ENCODE measurements at places on chromosomes 1 and 21.

- DNase-seq, result no peak
These were observed 14.2 kb downstream of the ETV3L start for GRCh38 chr1:157085421-157085820.

GRCh38 chr21:41955516-41955915, 1.7 kb upstream of the C2CD2 start:
- DNase-seq, result no peak

GRCh38 chr1:161791904-161792655, 26.0 kb downstream of the ATF6 start:
- no peak for DNase-seq

GRCh38 chr1:41236781-41237180, 5.3 kb downstream of the SCMH1 start:
- no peak for DNase-seq

DNA sequence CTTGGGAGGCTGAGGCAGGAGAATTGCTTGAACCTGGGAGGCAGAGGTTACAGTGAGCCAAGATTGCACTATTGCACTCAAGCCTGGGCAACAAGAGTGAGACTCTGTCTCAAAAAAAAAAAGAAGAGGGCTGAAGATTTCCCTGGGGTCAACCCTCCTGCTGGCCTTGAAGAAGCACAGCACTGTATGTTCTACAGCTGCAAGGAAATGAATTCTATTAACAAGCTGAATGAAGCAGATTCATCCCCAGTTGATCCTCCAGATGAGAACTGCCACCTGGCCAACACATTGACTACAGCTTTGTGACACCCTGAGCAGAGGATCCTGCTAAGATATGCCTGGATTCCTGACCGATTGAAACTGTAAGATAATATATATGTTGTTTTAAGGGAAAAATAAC, 129.5 kb downstream of the ADSS2 start:
- DNase-seq, result no peak

DNA sequence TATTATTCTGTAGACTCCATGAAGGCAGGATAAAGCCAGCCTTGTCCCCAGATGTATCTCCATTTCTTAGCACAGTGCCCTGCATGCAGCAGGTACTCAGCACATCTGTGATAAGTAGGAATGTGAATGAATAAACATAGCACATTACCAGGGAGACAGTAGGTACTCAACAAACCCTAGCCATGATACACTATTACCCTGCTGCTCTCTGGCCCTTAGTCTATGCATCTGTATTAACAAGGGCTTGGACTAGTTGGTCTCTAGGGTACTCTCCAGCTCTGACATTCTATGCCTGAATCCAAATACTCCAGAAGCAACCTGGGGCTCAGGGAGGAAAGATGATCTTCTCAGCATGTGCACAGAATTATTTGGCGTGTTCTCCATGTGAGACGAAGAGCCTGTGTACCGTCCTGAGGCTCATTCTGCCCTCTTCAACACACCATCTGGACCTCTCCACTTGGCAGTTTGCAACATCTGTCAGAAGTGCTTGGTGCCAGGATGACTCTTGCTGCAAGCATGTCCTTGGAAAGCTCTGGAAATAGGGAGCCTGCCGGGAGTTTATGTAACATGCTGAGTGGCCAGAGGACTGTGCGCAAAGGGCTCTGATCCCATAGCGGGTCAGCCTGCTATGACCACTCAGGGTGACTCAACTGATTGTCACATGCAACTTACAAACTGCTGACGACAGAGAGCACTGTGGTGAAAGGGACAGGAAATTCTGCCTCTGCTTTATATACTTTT, 228.2 kb upstream of the USP24 start:
- no peak for DNase-seq

GRCh38 chr1:42047508-42047880, 105.7 kb upstream of the GUCA2B start:
- no peak for DNase-seq

DNA sequence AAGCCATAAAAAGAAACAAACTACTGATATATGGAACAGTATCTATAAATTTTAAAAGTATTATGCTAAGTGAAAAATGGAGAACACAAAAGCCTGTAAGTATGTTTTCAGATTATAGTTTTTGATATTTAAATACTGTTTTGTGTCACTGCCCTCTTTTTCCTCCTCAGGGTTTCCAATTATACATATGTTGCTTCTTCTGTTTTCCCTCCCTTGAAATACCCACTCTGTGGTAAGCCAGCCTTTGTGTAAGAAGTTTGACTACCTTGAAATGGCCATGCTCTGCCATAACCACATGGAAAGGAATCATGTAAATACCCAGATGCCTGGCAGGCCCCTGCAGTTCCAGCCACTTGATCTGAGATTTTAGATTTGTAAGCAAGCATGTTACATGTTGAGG, 248.3 kb downstream of the AKT3 start:
- DNase-seq, result no peak

DNA sequence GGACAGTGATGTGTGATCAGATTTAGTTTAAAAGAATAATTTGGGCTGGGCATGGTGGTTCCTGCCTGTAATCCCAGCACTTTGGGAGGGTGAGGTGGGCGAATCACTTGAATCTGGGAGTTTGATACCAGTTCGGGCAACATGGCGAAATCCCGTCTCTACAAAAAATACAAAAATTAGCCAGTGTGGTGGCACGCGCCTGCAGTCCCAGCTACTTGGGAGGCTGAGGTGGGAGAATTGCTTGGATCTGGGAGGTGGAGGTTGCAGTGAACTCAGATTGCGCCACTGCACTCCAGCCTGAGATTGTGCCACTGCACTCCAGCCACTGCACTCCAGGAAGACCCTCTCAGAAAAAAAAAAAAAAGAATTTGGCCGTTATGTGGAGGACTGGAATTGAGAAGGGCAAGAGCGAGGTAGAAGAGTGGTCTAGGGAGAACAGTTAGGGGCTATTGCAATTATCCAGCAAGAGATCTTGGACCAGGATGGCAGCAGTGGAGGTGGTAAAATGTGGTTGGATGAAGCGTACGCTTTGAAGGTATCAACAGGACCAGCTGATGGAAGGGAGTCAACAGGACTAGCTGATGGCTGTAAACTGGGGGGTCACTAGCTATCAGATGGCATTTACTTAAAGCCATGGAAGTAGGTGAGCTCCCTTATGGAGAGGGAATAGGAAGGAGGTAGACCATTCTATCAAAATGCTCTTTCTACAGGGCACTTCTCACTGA, 9.6 kb downstream of the BTBD19 start:
- no peak for DNase-seq

DNA sequence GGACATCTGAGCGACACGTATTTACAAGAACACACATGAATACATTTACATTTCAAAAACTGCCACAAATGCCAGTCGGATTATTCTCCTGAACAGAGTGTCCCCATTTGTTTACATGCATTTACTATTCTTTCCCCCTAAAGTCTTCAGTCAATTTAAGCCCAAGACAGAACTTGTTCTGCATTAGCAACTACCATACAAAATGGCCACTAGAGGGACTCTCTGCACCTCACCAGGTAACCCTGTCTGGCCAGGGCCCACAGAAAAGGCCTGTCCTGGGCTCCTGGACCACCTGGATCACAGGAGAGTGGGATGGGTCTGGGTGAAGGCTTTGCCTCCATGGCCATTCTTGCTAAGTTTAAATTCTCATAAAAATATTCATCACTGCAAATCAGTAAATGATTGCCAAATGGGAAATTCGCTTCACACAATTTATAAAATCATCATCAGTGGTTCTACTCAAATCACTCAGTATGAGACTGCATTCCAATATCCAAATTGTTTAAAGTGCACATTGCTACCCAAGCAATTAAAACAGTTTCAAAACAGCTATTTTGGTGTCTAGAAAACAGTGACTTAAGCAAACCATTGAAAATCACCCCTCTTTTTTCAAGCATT, 12.5 kb upstream of the GUCA2A start:
- peak; percentile 49 for DNase-seq

DNA sequence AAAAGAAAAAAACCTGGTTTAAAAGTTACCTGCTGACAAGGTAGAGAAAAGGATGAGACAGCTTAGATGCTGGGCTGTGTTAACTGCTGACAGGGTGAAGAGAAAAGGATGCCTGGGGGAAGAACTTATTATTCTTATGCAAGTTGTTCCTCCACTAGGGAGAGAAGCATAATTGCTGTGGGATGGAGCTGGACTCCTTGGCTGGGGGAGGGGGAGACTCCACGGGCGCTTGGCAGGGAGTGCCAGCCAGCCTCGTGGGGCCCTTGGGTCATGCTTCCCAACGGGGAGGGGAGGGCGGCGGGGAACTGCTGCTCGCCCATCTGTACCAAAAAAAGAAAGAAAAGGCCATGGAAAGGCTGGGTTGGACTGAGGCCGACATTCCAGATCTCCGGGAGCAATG, 47.2 kb downstream of the SYCP1 start:
- no peak for DNase-seq

DNA sequence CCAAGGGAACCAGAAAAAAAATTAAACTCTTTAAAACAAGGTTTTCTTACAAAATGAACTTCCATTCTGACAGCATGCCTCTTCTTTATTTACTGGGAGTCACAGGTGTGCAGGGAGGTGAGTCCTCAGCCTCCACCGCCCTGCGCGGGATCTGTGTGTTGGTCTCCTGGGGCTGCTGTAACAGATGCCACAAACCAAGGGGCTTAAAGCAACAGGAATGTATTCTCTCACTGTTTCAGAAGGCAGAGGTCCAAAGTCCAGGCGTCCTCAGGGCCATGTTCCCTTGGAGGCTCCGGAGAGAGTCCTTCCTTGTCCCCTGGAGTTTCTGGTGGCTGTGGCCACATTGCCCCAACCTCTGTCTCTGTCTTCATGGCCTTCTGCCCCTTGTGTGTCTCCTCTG, 123.6 kb upstream of the C1orf174 start:
- DNase-seq, result no peak

- DNase-seq, result no peak
These were observed 187.8 kb downstream of the COQ8A start for GRCh38 chr1:227127891-227128290.

DNA sequence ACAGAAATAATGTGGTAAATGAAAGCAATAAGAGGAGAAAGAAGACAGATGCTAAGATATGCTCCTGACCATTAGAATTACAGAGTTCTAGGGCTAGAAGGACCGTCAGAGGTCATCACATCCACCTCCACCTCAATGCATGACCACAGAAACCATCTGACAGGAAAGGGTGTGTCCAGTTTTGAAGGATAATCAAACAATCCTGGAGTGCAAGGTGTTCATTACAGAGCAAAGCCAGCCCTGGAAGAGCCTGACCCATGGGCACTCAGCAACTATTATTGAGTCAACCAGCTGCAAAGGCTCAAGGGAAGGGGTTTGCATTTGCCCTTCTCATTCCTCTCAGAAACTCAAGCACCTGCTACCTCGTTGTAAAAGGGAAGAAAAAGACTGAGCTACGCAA, 46.4 kb downstream of the TOR1AIP2 start:
- no peak for DNase-seq

- DNase-seq, result no peak
These were observed 202.3 kb downstream of the HIVEP3 start for GRCh38 chr1:41716188-41717130.

GRCh38 chr21:39125752-39126485, 57.3 kb downstream of the PSMG1 start:
- peak; percentile 85 for DNase-seq

DNA sequence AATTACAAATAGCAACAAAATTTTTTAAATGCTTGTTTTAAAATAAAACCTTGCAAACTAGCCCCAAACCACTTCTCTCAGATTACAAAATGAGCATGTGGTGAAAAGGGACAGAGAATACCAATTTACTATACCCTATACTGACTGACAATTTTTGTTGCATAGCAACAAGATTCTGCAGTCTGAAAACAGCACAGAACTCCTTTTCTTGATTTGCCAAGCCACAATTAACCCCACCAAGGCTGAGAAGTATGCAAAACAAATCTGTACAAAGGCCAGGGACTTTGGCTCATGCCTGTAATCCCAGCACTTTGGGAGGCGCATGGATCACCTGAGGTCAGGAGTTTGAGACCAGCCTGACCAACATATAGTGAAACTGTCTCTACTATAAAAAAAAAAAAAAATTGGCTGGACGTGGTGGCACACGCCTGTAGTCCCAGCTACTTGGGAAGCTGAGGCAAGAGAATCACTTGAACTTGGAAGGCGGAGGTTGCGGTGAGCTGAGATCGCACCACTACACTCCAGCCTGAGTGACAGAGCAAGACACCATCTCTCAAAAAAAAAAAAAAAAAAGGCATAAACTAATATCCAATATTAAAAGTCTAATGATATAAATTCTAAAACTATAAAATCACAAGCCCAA, 21.8 kb downstream of the ENAH start:
- no peak for DNase-seq

GRCh38 chr1:10216090-10216749, 5.8 kb downstream of the KIF1B start:
- no peak for DNase-seq

DNA sequence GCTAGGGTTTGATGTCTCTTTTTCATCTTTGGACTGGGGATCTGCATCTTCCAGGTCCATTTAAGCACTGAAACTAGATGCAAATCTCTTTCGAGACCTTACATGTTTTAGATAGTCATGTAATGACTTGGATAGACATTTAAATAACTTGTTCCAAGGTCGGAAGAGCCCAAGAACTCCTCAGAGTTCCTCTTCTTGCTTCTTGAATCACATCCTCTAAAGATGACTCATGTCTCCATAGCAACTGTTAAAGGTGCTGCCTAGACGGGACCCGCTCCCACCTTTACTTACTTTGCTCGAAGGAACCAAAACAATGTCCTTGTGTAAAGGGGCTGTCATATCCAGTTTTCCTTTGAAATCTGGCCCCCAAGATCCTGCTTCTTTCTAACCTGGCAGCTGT, 130.0 kb downstream of the EDEM3 start:
- no peak for DNase-seq

DNA sequence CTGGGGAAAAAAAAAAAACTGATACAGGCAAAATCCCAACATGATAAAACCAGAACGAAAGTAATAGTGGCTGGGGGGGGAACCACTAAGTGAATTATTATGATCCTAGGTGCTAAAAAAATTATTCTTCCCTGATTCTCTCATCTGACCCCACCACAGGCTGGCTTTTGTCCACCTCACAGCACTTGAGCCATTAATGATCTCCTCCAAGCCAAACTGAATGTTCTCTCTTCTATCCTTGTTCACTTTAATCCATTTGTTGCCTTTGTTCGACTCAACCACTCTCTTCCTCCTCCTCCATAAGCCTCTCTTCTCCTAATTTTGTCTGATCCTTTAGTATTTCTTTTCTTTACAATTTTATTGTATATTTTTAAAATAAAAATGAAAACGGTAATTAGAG, 16.0 kb upstream of the SMYD2 start:
- no peak for DNase-seq

- no peak for DNase-seq
These were observed 672.8 kb downstream of the LMO4 start for GRCh38 chr1:88001460-88001859.

- no peak for DNase-seq
These were observed 72.8 kb downstream of the SIPA1L2 start for GRCh38 chr1:232557096-232557495.

DNA sequence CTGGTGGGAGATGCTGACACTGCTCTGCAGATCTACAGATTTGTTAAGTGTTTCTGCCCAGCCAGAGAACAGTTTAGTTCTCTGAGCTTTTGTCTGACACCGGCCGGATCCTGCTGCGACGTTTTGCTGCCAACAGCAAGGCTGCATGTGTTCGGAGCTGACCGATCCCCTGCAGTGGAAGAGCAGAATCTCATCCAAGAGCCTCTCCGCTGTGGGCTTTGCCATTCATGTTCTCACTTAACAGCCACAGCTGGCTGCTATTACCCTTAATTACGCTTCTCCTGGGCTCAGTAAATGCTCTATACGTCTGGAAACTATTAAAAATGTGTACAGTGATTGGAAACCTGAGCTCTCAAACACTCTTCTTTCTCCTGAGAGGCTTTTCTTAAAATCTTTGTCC, 105.3 kb downstream of the BCAR3 start:
- no peak for DNase-seq

Data from NT2/D1 (cell line).